Renal cortical epithelial cell (primary cell): ENCODE measurements at places on chromosomes 5 and 9. TPM values are rescaled to one million over a fixed set of nuclear protein-coding genes. Genes with fewer than 3 reads are reported as not detected.
A peak's percentile ranks its signal among the peaks of the same experiment; 100 is the strongest.

GRCh38 chr5:82091617-82092016, 119.8 kb downstream of the ATG10 start:
- DNase-seq = no peak

DNA sequence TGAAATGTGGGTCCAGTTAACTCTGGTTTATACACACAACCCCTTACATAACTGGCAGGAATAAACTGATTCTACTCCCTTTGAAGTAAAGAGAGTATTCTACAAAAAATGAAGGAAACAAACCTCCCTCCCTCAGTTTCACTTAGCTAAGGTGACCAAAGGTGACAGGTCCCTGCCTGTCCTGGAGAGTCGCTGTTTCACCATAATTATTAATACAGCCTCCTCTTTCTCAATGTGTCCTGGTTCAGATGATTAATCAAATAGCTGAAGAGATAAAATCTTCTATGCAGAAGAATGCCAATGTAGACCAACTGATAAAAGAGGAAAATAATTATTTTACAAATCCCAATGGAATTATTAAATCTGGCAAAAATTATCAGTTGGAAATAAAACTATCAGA, 163.7 kb upstream of the GNA14 start:
- DNase-seq = no peak

DNA sequence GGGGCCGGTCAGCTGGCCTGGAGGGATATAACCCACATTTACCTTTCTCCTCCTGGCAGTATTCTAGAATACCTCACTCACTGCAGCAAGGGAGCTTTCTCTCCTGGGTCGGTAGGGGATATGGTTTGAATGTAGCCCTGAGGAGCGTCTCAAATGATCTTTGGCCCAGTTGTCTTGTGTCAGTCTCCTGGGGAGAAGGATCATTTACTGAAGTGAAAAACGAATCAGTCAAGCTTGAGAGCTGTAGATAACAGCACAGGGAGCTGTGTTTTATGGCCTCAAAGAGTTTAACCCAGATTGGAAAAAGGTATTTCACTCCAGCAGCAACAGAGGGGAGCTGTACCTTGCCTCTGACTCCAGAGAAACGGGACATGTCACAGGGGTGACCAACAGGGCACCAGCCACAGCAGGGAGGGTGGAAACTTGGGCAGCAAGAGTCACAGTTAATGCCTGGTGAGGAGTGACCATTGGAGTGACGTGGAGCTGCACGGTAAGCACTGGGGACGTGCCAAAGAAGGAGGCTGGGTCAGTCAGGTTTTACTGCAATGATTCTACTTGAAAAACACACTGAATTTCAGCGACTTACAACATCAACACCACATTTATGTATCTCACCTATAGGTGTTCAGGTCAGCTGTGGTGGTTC, 29.8 kb upstream of the ZFR start:
- no peak for DNase-seq

GRCh38 chr9:34551751-34552605, 29.2 kb upstream of the ENHO start:
- DNase-seq = no peak

MRNIP gene
- total RNA-seq = 10.8 and 26.5 TPM in 2 replicates

DNA sequence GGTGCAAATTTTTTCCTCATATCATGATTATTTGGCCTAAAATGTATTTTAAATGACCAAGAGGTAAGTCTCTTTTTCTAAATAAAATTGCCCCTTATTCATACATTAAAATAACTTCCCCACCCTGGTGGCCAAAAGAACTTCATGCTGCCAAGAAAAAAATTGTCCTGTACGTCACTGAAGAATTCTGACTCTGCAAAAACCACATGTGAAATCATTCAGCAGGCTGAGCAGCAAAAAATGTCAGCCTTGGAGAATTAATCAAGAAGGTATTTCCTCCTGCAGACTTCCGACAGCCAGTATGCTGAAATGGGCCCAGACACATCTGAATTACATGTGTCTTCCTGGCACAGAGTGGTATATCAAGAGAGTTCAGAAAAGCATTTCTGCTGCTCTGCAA, 94.6 kb upstream of the HMHB1 start:
- DNase-seq = peak; percentile 33

TICAM2 gene
- total RNA-seq = 3.1 and 6.9 TPM in 2 replicates

PCDHB10 gene
- 0.35 and 0.85 TPM in 2 replicates for total RNA-seq
